ENCODE measurements at places on chromosomes 2 and 18.

DNA sequence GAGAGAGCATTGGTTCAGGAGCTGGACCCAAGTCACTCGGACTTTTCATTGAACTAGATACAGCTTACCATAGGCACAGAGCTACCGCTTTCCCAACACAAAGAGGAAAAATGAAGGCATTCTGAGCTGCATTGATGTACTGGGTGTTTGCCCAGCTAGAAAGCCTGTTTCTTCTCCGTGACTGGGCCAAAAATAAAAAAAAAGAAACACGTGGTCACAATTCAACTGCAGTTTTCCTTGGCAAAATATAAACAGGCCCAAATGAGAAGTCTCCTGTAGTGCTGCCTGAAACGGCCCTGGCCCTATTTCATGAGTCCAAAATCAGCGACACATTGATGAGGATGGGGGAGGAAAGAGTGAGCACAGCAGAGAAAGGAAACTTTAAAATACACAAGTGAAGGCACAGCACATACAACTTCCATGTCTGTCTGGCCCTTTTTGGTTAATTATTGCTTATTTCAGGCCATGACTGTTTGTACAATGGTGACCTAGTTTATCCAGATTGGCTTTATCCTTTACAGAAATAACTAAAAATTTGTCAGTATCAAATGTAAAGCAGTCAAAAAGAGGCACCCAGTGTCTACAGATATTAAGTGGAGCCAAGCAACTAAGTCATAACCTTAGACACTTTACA lies 179.7 kb downstream of the ICOS start:
- DNase-seq = no peak

DNA sequence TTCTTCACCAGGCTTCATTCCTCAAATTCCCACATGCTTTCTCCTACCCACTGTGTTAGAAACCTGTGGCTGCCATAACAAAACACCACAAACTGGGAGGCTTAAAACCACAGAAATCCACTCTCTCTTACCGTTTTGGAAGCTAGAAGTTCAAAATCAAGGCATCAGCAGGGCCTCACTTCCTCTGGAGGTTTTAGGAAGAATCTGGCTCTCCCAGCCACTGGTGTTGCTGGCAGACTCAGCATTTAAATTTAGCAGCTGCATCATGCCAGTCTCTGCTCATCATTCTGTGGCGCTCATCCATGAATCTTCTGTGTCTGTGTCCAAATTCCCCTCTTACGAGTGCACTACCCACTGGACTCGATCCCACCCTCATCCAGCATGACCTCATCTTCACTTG lies 248.5 kb downstream of the ZNF516 start:
- DNase-seq = no peak

DNA sequence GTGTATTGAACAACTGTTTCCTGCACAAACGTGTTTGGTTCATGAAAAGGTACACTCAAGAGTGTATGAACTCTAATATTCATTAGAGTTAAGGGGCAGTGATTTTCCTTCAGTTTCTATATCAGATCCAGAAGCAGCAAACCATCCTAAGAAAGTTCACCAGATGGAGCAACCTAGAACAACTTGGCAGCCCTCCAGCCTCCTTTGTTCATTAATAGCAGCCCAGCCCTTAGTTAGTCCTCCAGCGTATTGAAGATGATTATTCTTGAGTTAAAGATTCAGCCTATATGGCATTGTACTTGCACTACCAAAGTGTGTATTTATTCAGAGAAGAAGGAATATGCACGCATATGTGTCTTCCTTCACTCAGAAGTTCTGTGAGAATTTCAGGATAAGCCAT lies 365.5 kb downstream of the SETBP1 start:
- no peak for DNase-seq

GRCh38 chr2:72415241-72415661 lies 267.6 kb upstream of the CYP26B1 start:
- no peak for DNase-seq

DNA sequence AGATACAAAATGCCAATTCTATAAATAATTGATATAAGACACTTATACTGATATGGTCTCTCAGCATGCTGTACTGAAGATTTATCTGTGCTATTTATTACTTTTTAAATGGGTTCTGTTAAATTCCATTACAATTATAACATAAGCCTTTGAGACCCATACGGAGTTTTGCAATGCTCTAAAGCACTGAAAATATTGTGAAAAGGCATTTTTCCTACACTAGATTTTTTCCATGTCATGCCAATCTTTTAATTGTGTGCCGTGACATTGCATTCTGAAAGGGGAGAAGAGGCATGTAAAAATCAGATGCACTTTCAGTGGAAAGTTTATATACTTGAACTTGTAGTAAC lies 46.5 kb downstream of the EFEMP1 start:
- DNase-seq = no peak

DNA sequence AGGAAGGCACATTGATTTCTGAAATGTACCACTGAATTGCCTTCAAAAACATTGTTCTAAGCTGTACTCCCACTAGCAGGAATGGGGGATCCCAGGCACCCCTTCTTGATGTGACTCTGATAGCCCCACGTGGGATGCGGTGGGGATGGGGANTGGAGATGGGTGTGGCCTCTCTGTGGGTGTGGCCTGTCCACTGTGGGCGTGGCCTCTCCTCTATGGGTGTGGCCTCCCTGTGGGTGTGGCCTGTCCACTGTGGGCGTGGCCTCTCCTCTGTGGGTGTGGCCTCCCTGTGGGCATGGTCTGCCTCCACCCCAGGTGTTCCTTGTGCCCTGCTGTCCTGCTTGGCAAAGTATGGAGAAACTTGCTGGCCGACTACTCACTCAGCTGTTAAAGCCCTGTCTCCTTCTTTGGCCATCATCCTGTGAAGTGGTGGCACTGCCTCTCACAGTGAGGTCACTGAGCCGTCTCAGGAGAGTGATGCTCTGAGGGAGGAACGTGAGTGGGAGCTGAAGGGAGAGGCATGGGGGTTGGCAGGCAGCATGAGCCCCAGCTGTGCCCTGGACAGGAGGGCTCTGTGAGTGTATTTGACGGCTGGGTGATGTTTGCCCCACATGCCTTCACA lies 6.7 kb upstream of the PARD6G start:
- no peak for DNase-seq

GRCh38 chr2:69956475-69956979 lies 4.9 kb downstream of the ASPRV1 start:
- DNase-seq = no peak

Data from posterior cingulate gyrus (tissue), 11 donors.